Esophagus muscularis mucosa (tissue), 4 donors: ENCODE measurements at places on chromosomes 6 and 20.

- no peak for DNase-seq
These were observed 67.9 kb upstream of the HMGN3 start for GRCh38 chr6:79302341-79302740.

DNA sequence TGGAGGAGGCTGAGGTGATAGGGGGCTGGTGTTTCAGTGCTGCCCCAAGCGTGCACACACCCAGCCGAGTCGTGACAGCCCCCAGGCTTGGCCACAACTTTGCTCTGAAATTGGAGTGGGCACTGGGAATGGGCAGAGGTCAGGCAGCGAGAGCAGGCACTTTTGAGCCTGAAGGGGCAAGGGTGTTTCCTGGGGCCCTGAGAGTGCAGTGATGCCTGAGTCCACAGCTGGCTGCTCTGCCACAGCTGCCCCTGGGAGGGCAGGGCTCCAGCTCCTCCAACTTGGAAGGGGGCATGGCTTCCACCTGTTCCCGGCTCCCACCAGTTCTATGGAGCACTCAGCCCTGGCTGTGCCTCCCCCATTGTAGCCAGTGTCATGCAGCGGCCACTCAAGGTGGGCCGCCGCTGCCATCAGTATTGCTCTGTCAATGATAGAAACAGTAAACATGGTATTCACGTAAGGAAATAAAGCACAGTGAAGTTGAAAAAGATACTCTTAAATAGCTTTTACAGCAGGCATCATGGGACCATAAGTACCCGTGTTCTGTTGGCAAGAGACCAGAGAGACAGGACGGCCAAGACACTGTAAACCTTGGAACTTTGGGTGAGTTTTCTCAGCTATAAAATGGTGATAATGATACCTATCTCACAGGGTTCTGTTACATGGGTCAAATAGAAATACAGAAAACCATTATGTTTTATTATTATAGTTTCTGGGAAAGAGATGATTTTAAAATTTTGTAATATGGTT is 108.9 kb downstream of the THEMIS start:
- DNase-seq: no peak

DNA sequence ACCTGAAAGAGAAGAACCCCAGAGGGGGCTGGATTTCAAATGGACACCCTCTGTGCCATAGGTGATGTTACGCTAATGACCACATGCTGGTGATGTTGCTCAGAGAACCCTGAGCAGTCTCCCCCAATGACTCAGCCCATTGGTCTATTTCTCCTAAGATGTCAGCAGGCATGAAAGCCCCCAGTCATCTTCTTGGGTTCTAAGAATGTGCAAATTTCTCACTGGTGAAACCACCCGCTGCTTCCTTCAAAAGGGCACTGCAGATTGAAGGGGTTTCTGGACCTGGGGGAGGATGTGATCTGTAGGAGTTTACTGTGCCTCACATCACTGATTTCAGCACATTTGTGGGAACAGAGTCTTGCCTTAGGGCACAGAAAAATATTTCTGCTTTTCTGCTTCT is 298.4 kb upstream of the MOCS1 start:
- DNase-seq: no peak

- DNase-seq: no peak
These were observed 262.2 kb upstream of the FLRT3 start for GRCh38 chr20:14599613-14600012.

- DNase-seq: no peak
These were observed 26.3 kb upstream of the NNAT start for GRCh38 chr20:37494796-37495195.

DNA sequence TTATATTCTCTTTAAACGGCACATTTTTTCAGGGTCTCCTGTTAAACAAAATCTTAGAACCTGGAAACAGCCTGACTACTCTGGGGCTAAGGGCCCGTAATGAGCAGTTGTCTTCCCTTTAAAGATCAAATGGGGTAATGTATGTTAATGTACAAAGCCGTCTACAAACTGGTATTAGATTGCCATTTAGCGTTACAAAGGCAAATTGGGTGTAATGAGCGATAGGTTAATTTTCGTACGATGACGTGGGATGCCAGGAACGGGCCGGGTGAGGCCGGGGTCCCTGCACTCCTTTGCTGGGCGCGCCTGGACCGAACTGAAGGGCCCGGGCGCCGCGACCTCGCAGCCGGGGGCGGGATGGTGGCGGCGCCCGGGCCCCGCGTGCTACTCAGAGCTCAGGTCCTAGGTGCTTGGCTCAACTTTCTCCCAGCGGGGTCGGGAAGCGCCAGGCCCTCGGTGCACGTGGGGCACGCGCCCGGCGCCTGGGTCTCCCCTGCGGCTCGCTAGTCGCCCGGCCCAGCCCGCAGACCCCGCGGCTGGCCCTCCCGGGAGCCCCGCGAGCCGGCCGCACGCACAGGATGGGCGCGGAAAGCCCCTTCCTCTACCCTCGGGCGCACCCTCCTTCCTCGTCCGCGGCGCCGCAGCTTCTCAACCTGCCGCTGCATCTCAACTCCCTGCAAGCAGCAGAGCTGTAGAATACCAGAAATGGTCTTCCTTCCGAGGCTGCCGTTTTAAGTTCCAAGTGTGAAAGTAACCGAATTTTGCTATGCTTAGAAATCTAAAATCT is 5.9 kb downstream of the NKX2-4 start:
- no peak for DNase-seq

DNA sequence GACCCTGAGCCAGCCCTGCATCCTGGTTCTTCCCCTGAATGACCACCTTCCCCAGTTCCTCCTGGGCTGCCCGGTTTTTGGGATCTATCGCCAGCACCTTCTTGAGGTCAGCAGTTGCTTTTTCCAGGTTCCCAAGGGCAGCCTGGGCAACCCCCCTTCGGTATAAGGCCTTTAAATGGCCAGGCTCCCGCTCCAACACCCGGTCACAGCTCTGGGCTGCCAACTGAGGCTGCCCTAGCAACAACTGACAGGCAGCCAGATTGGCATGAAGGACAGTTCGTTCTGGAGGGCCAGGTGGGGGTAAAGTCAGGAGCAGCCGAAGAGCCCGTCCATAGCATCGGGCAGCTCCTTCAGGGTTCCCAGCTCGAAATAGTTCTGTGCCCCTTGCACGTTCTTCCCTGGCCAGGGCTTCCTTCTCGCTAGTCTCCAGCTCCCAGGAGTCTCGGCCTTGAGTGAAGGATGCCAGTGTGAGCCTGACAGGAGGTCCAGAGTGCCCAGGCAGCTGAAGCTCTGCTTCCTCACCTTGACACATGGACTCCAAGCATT is 778 bp upstream of the ATF6B start:
- no peak for DNase-seq

DNA sequence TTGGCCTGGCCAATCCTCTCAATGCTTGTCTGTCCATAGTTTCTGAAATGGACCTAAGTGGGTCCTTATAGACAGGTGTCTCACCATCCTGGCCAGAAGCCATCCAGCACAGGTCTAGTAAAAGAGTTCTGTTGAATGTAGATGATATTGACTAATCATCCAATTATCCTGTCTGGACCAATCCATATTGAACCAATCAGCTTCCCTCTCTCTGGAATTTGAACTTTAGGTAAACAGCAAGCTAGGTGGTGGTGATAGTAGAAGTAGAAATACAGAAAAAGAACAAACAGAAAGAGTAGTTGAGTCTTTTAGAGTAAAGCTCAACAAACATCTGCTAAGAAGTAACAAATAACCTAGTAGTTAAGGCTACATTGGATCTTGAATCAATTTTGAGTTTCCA is 9.5 kb upstream of the PNRC1 start:
- no peak for DNase-seq
